ENCODE measurements at places on chromosomes 2 and 18.

DNA sequence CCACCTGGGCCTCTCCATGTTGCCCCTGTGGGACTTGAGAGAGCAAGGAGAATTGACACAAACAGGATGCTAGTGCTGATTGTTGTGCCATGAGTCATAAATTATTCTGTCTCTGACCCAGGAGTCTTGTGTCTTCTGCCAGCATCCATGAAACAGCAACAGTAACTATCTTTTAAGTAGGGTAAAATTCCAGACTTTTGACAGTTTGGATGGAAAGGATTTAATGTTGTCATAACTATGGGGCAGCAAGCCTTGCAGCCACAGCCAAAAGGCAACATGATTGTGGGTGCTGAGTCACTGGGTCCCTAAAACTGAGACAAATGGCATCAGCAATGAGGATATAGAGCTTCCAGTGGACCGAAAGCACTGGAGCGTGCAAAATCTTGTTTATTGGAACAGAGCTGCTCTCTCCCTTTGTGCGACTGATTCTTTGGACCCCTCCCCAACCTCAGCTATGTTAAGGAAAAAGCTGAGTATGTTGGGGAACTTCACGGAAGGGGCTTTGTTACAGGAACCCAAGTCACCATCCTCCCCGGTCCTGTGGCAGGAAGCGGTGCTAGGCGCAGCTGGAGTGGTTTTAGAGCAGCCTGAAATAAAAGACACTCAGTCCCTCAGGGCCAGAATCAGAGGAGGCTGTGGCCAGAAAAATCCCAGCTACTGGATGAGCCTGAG, 9.6 kb upstream of the ITPRIPL1 start:
- no peak for DNase-seq

DNA sequence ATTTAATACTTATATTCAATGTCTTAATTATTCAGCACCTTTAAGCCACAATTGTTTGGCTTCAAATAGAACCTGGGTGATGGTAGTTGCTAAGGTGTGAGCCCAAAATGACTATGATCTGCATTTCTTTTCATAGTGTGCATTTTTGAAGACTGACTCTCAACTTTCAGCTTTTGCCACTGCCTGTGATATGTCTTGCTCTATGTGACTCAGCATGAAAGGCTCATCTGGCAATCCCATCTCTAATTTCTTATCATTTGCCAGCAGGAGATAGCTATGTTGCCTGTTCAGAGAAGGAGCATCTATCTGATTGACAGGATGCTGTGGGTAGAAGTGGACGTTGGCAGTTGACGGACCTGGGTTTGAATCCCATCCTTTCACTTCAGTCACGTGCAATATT, 34.5 kb upstream of the CCDC93 start:
- no peak for DNase-seq

DNA sequence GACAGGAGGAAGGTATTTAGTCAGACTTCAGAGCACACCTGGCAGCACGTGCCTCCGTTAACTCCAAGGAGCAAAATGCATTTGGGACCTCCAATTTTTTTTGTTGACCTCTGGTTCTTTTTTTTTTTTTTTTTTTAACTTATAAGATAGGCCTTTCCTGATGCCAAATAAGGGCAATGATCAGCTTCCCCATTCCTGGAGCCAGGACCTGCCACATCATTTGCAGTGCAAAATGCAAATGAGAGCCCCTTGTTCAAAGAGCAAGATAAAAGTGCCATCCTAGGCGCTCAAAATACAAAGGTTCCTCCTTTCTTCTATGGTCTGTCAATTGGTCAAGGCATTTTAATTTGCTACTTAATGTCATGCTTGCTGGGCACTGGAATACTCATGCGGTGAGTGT, 133.2 kb upstream of the REV1 start:
- DNase-seq = no peak

GRCh38 chr2:134282629-134283400, 28.9 kb downstream of the MGAT5 start:
- no peak for DNase-seq

DNA sequence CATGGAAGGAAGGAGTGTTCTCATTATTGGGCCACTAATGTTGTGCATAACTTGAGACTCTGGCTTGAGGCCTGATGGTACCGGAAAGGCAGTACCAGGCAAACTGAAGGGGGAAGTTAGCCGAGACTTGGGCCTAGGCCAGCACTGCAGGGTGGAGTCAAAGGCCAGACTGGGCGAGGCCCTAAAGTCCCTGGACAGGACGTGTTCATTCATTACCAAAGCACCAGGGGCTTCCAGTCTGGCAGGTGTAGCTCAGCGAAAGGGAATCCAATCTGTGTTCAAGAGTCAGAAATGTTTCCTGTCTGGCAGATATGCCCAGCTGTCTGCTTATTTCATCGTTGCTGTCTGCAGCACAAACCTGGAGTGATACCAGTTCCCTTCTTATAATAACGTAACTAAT, 4.7 kb upstream of the ITSN2 start:
- no peak for DNase-seq

GRCh38 chr2:49037197-49037596, 117.1 kb downstream of the FSHR start:
- DNase-seq = no peak

DNA sequence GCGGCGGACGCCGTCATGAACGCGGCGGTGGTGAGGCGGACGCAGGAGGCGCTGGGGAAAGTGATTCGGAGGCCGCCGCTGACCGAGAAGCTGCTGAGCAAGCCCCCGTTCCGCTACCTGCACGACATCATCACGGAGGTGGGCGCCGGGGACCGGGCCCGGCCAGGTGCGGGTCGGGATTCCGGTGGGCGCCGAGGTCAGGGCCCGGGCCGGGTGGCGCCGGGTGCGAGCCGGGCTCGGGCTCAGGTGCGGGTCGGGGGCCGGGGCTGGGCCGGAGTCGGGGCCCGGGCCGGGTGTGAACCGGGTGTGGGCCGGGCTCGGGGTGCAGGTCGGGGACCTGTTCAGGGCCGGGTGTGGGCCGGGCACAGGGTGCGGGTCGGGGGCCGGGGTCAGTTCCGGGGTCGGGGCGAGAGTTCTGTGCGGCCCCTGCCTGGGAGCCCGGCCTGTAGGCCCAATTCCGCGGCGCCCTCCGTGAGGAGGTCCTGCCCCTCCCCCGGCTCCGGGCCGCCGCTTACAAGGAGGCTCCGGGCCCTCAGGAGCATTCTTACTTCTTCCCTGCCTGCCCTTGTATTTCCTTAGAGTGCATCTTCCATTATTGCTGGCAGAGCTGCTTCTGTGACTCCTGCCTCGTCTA, 447 bp downstream of the TRAF3IP1 start:
- no peak for DNase-seq

- no peak for DNase-seq
These were observed 391.3 kb downstream of the SETBP1 start for GRCh38 chr18:45071956-45072355.

GRCh38 chr2:230226051-230226551, 565 bp downstream of the SP140 start:
- DNase-seq = no peak

GRCh38 chr2:233199870-233200269, 51.6 kb upstream of the ATG16L1 start:
- DNase-seq = no peak

GRCh38 chr2:143486976-143487375, 357.8 kb downstream of the ARHGAP15 start:
- DNase-seq = no peak

DNA sequence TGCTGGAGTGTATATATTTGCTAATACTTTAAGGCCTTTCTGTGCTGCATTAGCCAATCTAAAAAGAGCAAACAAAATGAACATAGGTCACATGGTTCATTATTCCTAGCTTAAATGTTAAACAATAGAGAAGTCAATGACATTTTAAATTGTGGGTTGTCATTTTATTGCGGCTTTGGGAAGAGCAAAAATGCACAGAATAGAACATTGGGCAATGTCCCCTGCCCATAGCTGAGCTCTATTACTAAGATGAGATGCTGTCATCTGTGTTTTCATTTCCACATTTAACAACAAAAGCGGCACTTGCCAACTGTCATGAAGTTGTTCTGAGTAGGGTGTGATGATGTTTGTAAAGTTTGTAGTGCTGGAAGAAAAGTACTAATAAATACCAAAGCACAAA, 3.2 kb upstream of the VAPA start:
- DNase-seq = no peak

- DNase-seq = no peak
These were observed 11.8 kb downstream of the CYRIA start for GRCh38 chr2:16653799-16654198.

GRCh38 chr2:127634066-127634617, 11.8 kb upstream of the GPR17 start:
- no peak for DNase-seq

DNA sequence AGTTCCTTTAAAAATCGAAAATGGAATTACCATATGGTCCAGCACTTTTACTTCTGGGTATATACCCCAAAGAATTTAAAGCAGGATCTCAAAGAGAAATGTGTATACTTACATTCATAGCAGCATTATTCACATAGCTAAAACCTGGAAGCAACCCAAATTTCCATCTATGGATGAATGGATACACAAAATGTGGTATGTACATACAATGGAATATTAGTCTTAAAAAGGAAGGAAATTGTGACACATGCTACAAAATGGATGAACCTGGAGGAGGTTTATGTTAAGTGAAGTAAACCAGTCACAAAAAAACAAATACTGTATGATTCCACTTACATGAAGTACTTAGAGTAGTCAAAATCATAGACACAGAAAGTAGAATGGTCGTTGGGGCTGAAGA, 147.9 kb upstream of the LTBP1 start:
- no peak for DNase-seq

Measured in effector CD4-positive, alpha-beta T cell (primary cell).